Mesendoderm (in vitro differentiated cells): ENCODE measurements at places on chromosomes 6 and 20.

- peak; percentile 62 for DNase-seq
Measured at GRCh38 chr20:17995967-17996819, 27.4 kb downstream of the MGME1 start.

GRCh38 chr6:26025047-26025893, 62.0 kb upstream of the HFE start:
- peak; percentile 71 for DNase-seq

DNA sequence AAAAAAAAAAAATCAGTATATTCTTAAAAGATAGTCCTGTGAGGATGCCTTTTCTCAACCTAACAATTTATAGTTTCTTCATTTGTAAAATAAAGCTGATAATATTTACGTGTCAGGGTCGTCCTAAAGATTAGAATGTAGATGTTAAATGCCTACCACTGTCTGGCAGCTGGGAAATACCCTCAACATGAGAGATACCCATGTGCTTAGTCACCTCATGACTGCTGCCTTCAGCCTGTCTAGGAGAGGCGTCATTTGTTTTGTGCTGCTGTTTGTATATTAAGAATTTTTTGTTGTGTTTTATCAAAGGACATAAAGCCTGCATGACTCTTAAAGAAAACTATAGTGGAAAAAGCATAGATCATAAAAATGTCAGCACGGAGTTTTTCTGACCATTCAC, 9.5 kb downstream of the FAM120B start:
- peak; percentile 28 for DNase-seq

GRCh38 chr20:23683281-23683680, 5.6 kb downstream of the CST4 start:
- DNase-seq: no peak
